ENCODE measurements at places on chromosomes 6 and 20. TPM values are rescaled to one million over a fixed set of nuclear protein-coding genes. Genes with fewer than 3 reads are reported as not detected.

DNA sequence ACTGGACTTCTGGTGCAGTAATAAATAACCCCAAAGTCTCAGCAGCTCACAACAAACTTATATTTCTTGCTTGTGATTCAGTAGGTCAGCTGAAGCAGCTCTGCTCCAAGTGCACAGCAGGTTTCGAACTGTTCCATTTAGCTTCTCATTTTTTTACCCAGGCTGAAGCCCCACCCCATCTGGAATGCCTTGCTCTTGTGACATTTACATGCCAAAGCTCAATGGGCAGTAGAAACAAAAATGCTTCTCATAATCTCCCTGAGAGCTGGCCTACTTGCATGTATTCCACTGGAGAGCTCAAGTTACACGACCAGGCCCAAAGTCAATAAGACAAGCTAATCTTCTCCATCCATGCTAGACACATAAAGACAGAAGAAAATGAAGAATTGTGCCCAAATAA is 165.2 kb downstream of the HAO1 start:
- DNase-seq, result peak; percentile 40
- H3K36me3 ChIP-seq, result no peaks in the 10 kb centered on the region
- no peaks in the 10 kb centered on the region for H3K4me1 ChIP-seq
- no peak overlapping the region for H3K4me3 ChIP-seq
- H3K27me3 ChIP-seq, result no peaks in the 10 kb centered on the region

Gene RBM24
- total RNA-seq, result 7.3 TPM

DNA sequence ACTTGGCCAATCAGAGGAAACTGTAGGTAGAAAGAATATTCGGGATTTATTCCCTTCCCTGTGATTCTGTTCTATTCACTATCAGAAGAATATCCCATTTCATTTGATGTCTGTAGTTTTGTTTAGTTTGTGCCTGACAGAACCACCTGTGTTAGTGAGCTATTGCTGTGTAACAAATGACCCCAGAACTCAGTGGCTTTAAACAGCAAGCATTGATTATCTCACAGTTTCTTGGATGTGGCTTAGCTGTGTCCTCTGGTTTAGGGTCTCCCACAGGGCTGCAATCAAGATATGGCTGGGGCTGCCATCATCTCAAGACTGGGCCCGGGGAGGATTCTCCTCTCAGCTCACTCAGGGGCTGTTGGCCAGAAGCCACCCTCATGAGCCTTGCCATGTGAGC is 143.7 kb downstream of the ZDHHC14 start:
- DNase-seq, result no peak
- H3K4me3 ChIP-seq, result no peak overlapping the region
- no peak overlapping the region for H3K27ac ChIP-seq
- no peaks in the 10 kb centered on the region for H3K36me3 ChIP-seq
- H3K4me1 ChIP-seq, result no peaks in the 10 kb centered on the region
- H3K27me3 ChIP-seq, result no peaks in the 10 kb centered on the region

Gene FERMT1
- 4.2 TPM for total RNA-seq

DNA sequence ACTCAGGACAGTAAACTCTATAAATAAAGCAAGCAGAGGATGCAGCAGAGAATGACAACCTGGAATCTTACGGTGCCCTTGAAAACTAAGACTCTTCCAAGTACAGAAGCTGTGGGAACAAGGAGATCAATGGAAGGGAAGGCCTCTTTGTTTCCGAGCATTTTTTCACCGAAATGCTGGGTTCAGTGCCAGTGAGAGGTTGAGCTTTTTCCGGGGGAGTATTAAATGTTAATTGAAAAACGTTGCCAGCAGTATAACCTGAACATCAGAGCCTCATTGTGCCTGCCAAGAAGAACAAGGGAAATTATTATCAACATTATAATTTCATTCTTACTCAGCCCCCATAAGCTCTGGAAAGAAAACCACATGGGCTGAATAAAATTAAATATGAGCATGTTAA is 17.5 kb downstream of the OPRM1 start:
- no peaks in the 10 kb centered on the region for H3K4me1 ChIP-seq
- no peak for DNase-seq
- no peaks in the 10 kb centered on the region for H3K27me3 ChIP-seq
- H3K27ac ChIP-seq, result no peak overlapping the region
- no peak overlapping the region for H3K4me3 ChIP-seq

Gene HLA-DRB5
- total RNA-seq, result not detected

Gene MUC22
- not detected for total RNA-seq

Data from GM23248 (cell line).